ENCODE measurements at places on chromosomes 6 and 20. TPM values are rescaled to one million over a fixed set of nuclear protein-coding genes. Genes with fewer than 3 reads are reported as not detected.

Gene ID4
- total RNA-seq = 11.9 TPM

Gene RIMS4
- not detected for total RNA-seq

Gene SMPDL3A
- 9.2 TPM for total RNA-seq

Gene MEP1A
- total RNA-seq = not detected

All from epithelial cell of alveolus of lung (primary cell).